ENCODE measurements at places on chromosomes 1 and 21.

- no peak for DNase-seq
Observed at GRCh38 chr1:225845571-225846259, 35.8 kb downstream of the EPHX1 start.

DNA sequence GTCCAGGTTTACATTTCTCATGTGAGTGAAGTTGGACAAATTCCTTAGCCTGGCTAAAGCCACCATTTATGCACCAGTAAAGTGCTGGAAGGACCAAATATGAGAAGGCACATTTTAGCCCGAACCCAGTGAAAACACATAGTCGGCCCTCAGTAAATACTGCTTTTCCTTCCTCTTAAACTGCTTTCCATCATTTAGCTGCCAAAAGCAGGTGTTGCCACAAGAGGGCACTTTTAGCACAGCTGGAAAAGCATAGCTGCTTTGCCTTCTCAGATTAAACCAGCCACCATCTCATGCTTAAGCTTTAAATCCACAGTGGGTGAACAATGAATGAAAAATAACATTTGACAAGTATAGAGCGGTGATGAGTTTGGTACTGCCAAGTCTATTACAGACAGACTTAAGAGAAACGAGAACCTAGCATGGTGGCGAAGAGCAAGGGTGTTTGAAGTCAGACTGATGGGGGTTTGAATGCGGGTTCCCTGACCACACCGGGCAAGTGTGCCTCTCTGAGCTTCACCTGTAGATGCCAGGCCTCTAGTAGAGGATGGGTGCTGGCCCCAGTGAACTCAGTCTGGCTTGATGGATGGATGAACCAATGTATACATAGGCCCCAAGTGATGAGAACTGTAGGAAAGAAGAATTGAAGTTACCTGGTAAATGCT is 57.8 kb downstream of the SLC35D1 start:
- peak; percentile 39 for DNase-seq

DNA sequence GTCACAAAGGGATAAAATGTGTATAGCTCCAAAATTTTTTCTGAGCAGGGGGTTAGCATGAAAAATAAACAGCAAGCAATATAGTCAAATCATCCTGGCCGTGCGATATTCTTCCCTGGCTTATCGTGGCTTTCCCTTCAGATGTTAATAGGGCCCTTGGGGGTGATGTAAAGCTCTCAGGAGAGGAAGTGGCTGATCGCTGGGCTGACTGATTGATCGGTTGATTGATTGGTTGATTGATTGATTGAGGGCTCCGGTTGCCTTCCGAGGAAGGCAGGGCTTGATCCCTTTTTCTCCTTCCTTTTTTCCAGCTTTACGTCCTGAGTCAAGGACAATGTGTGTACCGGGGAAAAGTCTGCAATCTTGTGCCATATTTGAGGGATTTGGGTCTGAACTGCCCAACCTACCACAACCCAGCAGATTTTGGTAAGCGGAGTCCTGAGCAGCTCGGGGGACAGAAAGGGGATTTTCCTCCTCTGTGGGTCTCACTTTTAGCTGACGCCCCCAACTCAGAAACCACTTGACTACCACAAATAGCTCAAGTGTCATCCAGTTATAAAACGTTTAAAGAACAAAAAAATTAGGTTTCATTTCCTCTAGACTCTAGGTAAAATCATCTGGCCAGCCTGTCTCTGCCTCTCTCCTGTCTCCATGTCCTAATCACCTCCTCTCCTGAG is 29.5 kb downstream of the TFF3 start:
- DNase-seq = no peak

GRCh38 chr1:50704126-50704525 is 255.9 kb downstream of the FAF1 start:
- no peak for DNase-seq

DNA sequence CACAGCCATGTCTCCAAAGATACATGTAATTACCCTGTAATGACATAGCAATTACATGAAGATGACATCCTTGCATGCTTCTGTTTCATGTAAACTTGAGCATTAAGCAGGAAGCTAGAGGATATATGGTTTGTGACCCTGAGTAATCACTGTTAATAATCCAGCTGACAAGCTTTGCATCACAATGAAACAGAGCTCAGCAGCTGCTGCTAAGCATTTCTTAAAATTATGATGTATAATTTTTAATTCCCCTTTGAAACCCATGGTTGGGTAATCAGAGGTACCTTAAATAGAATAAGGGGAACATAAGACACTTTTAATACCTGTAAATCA is 293.5 kb downstream of the NTNG1 start:
- DNase-seq = no peak

Measured in activated CD4-positive, alpha-beta T cell treated with anti-CD3 and anti-CD28 coated beads for 24 hours (primary cell).